Skin of body (tissue), 3 donors: ENCODE measurements at places on chromosomes 3 and 15. TPM values are rescaled to one million over a fixed set of nuclear protein-coding genes. Genes with fewer than 3 reads are reported as not detected.

DNAH12 gene
- 2.1 TPM for total RNA-seq

ZNF385D gene
- 16.2 TPM for total RNA-seq

FOXB1 gene
- total RNA-seq = not detected

PPP1R14D gene
- total RNA-seq = not detected

FES gene
- total RNA-seq = 23.0 TPM

CPLX3 gene
- total RNA-seq = 0.20 TPM

GRCh38 chr15:67076147-67076843, 10.9 kb downstream of the SMAD3 start:
- DNase-seq = no peak

DNA sequence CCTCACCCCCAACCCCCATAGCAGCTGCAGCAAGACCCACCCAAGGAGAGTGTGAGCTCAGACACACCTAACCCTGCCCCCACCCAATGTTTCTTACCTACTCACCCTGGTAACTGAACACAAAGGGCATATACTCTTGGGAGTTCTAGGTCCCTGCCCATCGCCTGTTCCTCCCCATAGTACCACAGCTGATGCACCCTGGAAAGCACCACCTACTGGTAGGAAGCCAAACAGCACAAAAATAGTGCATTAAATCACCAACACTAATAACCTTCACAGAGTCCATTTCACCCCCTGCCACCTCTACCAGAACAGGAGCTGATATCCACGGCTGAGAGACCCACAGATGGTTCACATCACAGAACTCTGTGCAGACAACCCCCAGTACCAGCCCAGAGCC, 245.2 kb downstream of the EFHB start:
- DNase-seq = no peak

- DNase-seq = no peak
These were observed 85.4 kb downstream of the SMAD6 start for GRCh38 chr15:66787489-66787871.

DNA sequence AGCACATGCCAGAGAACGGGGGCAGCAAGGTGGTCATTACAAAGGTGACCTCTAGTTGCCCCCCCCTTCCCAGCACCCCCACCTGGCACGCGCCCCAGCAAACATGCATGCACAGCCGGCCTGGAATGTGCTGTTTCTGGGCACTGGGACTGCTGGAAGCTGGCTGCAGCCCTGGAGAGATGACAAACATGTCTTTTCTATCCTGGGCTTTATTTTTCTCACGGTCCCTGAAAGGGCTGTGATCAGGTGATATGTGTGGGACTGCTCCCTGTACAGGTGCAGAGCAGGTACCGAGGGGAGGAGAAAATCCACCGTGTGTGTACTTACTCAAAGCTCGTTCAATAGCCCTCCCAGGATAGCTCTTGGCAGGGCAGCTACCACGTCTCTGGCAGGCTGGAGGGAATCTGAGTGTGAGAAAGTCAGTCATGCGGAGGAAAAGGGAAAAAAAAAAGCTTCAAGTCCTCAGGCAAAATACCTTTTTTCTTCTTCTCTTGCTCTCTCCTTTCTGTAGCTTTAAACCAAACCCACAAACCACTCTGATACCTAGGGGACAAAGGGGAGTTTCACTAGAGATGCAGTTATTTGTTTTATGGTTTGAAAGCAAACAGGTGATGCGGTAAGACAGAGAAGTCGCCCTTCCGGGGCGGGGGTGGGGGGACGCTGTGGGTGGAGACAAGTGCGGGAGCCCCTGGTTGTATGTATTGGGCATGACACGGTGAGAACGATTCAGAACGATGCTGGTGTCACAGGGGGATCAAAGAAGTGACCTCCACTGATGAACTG, 5.0 kb upstream of the HES1 start:
- no peak for DNase-seq

DNA sequence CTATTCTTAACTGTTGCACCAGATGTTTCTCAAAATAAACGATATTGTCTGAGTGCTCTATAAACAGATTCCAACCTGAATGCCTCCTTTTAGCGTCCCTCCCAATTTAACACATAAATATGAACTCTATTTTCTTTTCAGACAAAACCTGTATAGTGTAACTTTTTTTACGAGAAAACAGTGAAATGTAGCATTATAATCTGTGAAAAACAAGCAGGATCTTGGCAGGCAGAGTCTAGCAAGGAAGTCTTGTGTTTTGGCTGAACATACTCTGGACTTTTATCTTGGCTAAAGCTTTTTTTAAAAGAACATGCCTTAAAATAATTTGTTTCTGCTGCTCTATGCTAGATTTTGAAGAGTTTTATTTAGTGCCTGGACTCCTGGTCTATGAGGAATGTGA, 150.5 kb downstream of the ROBO2 start:
- peak; percentile 28 for DNase-seq

DNA sequence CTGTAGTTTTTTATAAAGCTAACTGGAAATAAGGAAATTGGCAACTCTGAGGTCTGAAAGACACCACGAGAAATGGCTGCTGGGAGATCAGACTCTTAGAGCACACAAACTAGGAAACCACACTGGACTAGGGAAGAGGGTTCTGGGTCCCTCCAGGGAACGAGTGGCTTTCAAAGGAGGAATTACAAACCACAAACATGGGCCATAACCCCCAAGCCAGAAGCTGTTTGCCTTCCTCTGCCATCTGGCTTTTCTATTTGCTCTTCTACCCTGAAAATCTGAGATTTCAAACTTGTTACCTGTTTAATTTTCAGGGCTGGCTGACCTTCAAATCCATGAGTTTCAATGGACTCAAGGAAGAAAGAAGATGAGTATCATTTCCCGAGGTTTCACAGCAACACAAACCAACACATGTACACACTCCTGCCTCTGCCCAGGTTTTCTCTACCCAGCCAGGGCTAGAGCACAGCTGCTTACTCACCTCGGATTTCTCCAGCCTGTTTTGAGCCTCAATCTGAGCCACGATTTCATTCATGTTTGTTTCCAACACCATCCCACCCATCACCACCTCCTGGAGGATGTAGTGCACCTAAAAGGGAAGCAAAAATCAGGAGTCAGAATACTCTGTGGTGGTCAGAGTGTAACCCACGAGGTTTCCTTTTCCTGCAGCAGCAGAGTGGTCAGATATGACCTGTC, 22.6 kb upstream of the ANPEP start:
- DNase-seq = no peak

- no peak for DNase-seq
These were observed 96.1 kb downstream of the IGF2BP2 start for GRCh38 chr3:185728630-185729336.

- no peak for DNase-seq
These were observed 226.0 kb upstream of the NDN start for GRCh38 chr15:23913081-23913480.

GRCh38 chr3:58434511-58434910, 879 bp upstream of the PDHB start:
- DNase-seq = no peak

DNA sequence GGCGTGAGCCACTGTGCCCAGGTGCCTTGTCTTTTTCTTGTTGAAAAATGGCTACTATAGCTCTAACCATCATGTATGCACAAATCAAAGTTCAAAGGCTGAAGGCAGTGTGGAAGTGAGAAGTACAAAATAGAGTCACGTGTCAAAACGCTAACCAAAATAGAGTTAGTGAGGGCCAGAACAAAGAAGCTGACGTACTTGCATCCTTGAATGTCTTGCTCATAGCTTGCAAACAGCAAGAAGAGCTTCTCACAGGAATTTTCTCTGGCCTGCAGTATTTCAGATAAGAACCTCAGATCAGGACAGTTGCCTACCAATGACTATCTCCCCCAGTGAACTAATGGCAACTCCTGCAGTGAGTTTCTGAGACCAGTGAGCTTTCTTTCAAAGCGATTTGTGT, 713.5 kb downstream of the GRM7 start:
- no peak for DNase-seq
